Aorta (tissue), 5 donors: ENCODE measurements at places on chromosomes 7 and 10. TPM values are rescaled to one million over a fixed set of nuclear protein-coding genes. Genes with fewer than 3 reads are reported as not detected.

DNA sequence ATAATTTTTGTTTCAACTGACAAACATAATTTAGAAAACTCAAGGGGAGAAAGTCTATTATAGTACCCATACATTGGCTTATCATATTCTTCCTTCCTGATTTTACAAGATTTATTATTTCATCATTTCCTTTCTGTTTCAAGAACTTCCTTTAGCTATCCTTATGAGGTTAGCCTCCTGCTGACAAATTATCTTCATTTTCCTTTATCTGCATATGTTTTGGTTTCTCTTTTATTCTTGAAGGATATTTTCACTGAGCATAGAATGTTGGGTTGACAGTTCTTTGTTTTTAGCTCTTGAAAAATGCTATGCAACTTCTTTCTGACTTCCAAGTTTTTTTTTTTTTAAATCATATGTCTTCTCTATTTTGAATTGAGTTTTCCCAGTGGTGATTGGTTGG lies 21.3 kb upstream of the TCERG1L start:
- DNase-seq = no peak

ZNF365 gene
- 1.1 TPM for total RNA-seq

ITIH5 gene
- 23.3 TPM for total RNA-seq

DNA sequence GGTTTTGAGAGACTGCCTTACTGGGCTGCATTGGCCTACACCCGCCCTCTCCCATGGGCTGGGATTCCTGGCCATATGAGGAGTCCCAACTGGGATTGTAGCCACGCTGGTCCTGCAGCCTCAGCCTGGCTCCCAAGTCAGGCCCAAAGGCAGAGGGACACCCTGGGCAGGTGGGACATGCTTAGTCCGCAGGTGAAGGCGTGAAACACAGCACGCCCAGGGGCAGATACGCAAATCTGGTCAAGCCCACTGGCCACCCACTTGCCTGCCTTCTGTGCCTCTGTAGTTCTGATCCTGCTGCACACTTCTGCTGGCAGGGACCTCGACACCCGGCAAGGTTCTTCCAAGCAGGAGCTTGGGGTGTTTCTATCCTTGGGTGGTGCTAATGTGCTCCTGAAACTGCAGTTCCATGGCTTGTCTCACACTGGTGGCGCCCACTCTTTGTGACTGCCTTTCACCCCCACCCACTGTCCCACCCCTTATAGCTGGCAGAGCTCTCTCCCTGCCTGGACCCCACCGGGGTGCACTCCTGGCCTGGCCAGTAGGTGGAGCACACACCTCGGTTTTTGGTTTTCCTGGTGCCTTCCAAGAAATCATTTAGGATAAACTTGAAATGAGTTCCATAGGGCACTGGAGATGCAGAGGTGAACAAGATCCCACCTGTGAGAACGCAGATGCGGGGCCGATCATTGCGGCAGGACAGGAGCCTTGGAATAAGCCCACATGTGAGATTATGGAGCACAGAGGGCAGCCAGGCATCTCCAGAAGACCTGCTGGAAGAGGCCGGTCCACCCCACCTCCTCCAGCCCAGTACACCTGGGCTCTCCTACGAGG lies 47.9 kb downstream of the MKI67 start:
- peak; percentile 61 for DNase-seq

GRCh38 chr7:130157700-130158099 lies 47.5 kb downstream of the TMEM209 start:
- DNase-seq = no peak

DNA sequence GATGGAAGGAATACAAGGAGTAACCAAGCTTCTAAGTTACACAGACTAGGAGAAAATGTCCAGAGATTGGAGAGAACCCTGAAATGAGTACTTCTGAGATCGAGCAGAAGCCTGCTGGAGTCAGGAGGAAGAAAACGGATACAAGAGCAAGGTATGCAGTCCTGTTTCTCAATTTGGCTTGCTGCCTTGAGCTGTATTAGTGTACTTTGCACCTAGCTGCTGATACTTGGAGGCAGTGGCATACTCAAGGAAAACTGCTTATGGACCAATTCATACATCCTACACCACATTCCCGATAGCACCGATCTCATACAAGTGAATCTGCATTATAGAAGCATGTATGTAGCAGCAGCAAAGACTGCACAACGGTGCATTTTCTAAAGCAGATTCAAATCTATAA lies 14.4 kb downstream of the PIP4K2A start:
- no peak for DNase-seq

DNA sequence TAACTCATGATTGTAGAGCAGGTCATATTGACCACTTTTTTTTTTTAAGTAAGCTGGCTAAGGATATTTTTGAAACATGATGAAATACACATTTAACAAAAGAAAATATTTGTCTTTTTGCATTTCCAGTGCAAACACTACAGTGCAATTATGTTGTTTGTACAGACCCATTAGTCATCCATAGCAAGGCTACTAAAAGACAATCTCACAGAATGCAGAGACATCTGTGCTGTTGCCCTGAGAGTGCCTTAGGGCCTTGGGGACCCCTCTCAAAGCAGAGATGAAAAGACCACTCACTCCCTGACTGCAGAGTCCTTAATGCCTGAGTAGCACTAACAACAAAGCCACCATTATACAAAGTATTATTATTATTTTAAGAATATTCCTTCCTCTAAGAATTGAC lies 104.5 kb downstream of the NRCAM start:
- no peak for DNase-seq

DNA sequence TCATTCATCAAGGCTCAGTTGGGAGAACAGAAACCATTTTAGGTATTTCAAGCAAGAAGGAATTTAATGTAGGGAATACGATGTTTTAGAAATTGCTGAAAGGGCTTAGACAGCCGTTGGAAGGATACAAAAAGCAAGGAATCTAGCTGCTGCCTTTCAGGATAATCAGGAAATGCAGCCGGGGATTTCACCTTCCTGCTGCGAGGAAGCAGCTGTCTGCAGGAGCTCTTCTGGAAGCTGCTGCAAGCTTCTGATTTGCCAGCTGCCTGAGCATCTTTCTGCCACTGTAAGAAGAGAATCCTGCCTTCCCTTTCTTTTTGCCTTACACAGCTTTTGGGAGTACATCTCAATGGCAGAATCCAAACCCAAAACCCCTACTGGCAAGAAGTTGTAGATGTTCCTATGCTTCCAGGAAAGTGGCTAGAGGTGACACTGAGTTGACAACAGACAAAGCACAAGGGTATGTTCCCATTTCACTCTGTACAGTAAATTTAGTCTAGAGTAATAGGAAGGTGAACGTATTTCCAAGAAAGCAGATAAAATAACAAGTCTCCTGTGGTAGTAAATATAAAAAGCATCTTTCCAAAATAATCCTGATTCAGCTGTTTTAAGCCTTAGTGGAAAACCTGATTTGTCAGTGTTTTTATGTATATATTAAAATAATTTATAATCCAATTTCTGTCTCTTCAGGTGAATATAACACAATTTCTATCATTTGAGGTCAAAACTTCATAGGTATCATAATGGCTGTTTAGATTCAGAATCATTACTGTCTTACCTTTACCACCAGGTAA lies 148.4 kb upstream of the LRGUK start:
- no peak for DNase-seq

- DNase-seq = peak; percentile 61
Measured at GRCh38 chr10:113680190-113681111, 739 bp downstream of the CASP7 start.

DNA sequence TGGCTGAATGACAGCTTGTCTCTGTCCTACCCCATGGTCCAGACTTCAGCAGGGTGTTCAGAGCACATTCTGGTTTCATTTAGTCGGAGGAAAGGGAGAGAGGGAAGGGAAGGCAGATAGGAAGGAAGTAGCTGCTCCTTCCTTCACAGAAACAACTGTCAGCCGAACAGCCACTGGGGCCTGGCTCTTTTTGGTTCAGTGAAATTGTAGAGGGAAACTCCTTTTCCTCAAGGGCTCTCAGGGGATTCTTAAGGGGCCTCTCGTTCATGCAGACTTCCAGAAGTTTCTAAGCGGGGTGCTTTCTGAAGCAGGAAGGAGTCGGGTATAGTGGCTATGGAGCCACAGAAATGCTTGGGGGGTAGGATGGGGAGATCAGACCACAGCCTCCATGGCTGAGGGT lies 56.4 kb downstream of the TLL2 start:
- DNase-seq = no peak

- peak; percentile 2 for DNase-seq
Measured at GRCh38 chr10:102511583-102512274, 8.0 kb downstream of the SUFU start.

- no peak for DNase-seq
Measured at GRCh38 chr7:111056371-111056770, 34.6 kb upstream of the LRRN3 start.

DNA sequence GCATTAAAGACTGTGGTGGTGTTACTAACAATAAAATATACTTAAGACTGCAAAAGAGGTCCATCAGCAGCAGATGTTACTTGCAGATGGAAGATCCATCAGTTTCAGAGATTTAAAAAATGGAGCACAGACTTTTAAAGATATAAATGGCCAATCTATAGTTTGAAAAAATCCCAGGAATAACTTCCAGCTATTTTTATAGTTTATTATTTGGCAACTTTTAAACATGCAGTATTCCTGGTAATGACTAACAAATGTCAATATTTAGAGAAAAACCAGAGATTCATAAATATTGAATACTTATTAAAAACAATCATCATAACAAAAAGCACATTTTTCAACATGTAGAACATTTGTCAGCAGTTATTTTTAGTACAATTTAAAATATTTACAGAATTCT lies 30.7 kb downstream of the RTKN2 start:
- DNase-seq = no peak

- no peak for DNase-seq
Measured at GRCh38 chr10:1653321-1653720, 84.0 kb downstream of the ADARB2 start.

TAS2R4 gene
- total RNA-seq = 4.5 TPM

DNA sequence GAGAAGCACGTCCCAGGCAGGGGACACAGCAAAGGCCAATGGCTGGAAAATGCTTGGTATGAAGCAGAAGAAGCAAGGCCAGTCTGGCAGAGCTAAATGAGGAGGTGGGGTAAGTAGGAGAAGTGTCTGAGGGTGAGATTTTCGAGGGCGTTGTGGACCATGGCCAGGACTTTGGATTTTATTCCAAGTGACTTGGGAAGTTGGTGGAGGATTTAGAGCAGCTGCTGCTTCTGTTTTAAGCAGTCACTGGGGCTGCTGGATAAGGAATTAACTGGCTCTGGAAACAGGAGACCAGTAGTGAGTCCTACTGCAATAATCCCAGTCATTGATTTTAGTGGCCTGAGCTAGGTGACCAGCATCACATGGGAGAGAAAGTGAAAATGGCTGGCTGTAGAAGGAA lies 67.6 kb upstream of the GSDME start:
- no peak for DNase-seq

OR2A12 gene
- not detected for total RNA-seq

ZNF488 gene
- 0.12 TPM for total RNA-seq

CALHM1 gene
- not detected for total RNA-seq
